ENCODE measurements at places on chromosomes 4 and X.

GRCh38 chr4:39524161-39524957 lies 2.9 kb downstream of the UGDH start:
- DNase-seq: no peak

- DNase-seq: no peak
These were observed 37.1 kb downstream of the RWDD4 start for GRCh38 chr4:183621875-183622274.

- no peak for DNase-seq
These were observed 333.9 kb downstream of the ARHGAP24 start for GRCh38 chr4:85808864-85809263.

- DNase-seq: no peak
These were observed 313.2 kb downstream of the PTTG2 start for GRCh38 chr4:38273407-38273806.

- DNase-seq: no peak
These were observed 24.7 kb downstream of the ETNPPL start for GRCh38 chr4:108738003-108738706.

DNA sequence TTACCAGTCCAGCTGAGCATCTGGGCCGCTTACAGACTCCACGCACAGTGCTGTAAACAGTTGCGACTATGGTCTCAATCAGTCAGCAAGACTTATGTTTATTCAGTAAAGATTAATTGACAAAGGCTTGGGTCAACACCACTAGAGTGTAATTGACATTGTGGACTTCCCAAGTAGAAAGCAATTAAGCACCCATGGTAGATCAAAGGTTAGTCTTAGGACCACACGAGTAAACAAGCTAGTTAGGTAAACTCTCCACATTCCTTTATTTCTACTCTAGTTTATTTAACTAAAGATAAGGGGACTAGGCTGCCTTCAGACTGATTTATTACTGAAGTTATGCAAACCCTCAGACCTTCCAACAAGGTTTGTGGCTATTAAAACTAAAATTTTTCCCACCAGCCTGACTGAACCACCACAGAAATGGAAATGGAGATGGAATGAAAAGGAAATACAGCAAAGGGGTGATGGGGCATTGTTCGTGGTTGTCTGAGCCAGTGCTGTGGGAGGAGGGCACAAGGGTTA lies 44.2 kb downstream of the MTHFD2L start:
- no peak for DNase-seq

GRCh38 chr4:143207555-143207954 lies 22.8 kb downstream of the USP38 start:
- DNase-seq: no peak

DNA sequence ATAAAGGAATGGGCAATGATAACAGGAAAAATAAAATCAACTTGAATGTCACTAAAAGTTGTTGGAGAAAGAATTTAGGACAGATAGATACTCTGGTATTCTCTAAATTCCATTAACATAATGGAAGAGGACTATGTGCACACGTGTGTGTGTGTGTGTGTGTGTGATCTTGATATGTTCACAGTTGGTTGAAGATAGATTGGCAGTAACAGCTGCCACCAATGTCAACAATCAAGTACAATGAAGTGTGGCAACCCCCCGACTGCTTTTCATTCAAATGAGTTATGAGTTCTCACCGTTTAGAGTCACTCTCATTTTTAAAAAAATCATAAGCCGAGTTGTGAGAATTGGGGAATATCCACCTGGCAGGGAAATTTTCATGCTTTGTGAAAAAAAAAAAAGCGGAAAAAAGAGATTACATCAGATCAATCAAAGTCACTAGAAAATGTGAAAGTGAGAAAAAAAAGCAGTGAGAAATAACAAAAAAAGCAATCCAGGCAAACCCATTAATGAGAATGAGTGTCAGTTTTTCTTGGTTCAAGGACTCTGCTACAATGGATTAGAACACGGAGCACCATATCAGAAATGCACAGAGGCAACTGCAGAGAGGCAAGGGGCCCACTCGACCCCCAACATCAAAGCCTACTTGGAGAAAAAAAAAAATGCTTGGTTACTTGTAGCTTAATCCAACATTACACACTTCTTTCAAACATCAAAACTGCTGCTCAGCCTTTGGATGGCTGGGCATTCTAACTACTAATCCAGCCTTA lies 414.9 kb upstream of the PITX2 start:
- no peak for DNase-seq

GRCh38 chr4:187227907-187228704 lies 504.4 kb upstream of the FAT1 start:
- DNase-seq: no peak

- no peak for DNase-seq
These were observed 139.5 kb downstream of the SLIT2 start for GRCh38 chr4:20391198-20391597.

DNA sequence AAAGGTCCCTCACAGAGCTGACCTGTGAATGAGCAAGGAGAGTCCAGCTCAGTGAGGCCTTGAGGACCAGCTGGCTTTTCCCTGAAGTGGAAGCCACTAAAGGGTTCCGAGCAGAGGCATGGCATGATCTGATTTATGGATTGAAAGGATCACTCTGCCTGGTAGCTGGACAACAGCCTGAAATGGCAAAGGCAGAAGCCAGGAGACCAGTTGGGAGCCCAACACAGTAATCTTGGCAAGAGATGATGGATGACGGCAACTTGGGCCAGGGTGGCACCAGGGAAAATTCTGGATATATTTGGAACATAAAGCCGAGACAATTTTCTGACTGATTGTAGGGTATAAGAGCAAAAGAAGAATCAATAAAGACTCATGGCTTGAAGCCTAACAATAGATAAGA lies 69.3 kb upstream of the STIM2 start:
- DNase-seq: no peak

DNA sequence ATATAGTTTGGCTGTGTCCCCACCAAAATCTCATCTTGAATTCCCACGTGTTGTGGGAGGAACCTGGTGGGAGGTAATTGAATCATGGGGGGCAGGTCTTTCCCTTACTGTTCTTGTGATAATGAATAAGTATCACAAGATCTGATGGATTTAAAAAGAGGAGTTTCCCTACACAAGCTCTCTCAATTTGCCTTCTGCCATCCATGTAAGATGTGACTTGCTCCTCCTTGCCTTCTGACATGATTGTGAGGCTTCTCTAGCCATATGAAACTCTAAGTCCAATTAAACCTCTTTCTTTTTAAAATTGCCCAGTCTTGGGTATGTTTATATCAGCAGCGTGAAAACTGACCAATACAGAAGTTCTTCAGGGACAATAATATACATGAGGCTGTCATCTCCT lies 425.1 kb downstream of the PABPC4L start:
- DNase-seq: no peak

- no peak for DNase-seq
These were observed 50.1 kb downstream of the STARD8 start for GRCh38 chrX:68697465-68698125.

GRCh38 chr4:185813133-185813532 lies 1.1 kb upstream of the SORBS2 start:
- no peak for DNase-seq

DNA sequence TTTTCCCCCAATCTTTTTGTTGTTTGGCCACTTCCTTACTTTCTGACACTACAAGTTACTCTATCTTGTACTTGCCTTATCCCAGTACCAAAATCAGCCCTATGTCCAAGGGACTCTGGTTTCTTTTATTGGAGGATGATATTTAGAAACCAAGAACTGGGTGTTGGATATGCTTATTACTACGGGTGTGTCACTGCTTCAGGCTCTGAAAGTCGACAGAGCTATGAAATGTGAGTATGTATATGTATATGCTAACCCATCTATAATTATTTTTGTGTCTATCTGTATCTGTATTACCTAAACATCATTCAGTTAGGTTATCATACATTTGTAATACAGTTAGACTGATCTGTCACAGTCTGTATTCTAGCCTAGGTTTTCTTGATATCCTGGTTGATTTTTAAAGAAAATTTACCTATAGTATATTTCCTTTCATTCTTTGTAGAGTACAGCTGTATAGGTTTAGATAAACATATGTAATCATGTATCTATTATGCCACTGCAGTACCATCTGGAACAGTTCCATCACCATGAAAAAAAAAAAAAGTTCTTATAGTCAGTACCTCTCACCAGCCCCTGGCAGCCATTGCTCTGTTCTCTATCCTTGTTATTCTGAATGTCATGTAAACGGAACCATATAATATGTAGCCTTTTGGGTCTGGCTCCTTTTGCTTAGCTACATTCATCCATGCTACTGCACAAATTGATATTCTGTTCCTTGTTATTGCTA lies 18.1 kb downstream of the SEC24B start:
- no peak for DNase-seq

GRCh38 chr4:8691151-8691775 lies 98.7 kb downstream of the CPZ start:
- no peak for DNase-seq

GRCh38 chr4:70749313-70749712 lies 27.5 kb downstream of the RUFY3 start:
- no peak for DNase-seq

All from activated naive CD4-positive, alpha-beta T cell treated with anti-CD3 and anti-CD28 coated beads, Interleukin-2, amount 50 U/mL, for 16 hours (primary cell).